ENCODE measurements at places on chromosomes 16 and 17.

DNA sequence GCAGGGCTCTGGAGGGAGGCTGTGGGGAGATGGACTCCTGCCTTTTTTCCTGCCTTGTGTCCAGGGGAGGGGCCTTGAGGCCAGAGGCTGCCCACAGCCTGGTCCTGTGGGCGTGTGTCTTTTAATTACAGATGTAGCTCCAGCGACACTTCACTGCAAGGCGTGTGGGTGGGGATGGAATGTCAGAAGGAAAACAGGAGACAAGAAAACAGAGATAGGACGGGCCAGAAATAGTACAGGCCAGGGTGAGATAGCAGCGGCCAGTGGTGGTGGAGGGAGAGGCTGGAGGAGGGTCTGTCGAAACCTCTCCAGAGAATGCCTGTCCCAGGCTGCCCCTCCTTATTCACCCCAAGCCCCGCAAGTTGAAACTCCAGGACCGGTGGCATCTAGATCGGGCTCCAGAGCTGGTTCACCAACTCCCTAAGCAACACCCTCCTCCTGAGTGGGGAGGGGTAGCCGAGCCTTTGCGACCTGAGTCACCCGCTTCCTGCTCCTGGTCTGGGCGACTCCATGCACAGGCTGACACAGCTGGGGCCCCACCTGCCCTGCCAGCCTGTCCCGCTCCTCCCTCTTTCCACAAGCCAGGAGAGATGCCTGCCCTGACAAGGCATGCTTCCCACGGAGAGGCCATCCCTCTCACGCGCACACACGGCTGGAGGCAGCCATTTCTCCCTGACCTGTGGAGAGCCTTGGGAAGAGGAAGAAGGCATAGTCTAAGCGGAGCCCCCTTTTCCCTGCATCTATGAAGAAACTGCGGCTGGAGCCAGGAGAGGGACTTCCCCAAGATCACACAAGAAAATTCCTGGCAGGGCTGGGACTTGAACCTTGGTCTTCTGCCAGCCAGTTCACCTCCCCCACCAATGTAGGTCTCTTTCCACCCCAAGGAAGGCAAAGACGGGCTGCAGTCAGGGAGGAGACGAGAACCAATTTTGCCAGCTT is 6.6 kb upstream of the JUP start:
- no peak for DNase-seq

DNA sequence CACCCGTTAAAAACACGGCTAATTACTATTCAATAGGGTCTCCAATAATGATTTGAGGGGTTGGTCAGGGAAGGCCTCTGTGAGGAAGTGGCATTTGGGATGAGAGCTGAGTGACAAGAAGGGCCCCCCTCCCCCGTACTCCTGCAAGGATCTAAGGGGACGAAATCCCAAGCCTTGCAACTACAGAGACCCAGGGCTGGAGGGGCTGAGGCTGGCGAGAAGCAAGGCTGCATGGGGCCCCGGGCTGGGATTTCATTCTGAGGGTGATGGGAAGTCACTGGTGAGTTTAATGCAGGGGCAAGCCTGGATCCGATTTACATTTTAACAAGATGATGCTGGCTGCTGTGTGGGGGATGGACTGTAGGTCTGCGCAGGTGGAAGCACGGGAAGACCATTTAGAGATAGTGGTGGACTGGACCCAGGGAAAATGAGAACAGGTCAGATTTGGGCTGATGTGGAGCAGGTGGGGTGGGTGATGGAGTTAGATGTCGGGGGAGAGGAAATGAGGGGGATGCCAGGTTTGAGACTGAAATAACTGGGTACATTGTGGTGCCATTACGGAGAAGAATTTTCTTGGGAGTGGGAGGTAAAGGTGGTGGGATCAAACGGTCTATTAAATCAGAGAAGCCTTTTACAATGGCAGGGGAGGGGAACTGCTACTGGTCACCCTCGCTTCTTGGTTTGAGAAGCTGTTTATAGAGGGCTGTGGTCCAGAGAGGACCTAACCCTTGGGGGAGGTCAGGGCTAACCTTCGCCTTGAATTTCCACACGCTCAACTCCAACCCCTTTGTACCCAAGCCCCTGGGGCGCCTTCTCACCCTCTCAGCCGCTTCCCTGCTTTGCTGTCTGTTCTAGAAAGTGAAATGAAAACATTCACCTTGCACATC is 932 bp upstream of the MYBBP1A start:
- no peak for DNase-seq

DNA sequence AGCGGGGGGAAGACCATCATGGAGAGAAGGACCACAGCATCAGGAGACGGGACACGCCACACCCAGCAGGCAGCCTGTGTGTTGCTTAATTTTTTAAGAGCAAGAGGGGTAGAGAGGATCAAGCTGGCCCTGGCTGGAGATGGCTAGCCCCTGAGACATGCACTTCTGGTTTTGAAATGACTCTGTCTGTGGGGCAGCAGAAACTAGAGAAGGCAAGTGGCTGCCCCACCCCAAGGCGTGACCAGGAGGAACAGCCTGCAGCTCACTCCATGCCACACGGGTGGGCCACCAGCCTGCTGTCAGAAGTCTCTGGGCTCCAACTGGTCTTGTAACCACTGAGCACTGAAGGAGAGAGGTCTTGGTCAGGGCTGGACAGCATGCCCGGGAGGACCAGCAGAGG is 75.5 kb downstream of the SOCS1 start:
- peak; percentile 40 for DNase-seq

DNA sequence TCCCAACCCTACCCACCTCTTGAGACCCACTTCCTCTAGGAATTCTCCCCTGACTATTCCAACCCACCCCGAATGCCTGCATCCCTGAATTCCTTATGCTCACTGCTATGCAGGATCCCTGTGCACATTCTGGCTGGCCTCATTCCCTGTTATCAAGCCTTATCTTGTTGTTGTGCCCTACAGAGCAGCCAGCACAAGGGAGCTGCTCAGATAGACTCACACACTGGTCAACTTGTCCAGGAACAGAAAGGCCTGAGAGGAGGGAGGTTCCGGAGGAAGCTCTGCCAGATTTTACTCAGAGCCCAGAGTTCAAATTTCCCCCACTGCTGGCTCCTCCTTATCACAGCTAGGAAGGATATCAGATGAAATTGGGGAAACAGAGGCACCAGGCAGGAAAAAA is 24.8 kb upstream of the MYO18A start:
- DNase-seq, result no peak

DNA sequence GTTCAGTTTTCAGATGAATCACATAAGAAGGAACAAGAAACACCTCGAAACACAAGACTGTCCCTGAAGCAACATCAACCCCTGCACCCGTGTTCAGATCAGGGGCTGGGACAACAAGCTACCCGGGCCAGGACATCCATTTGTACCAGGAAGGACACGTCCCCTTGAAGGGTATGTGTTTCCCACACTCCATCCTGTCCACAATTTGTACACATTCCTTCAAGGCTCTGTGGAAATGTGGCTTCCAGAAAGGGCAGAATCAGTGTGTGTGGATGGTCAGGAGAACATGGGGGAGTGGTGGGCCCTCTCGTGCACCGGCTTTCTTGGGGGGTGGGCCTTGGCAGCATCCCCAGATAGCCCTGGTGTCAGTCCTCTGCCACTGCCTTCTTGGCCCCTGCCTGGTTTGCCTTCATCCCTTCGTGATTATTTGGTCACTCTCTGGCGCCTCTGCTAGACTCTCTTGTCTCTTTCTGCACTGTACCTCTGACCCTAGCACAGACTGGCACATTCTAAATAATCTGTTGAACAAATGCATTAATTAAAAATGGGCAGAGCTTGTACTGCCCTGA is 10.3 kb downstream of the KIFC3 start:
- DNase-seq, result no peak
